ENCODE measurements at places on chromosomes 16 and 17. TPM values are rescaled to one million over a fixed set of nuclear protein-coding genes. Genes with fewer than 3 reads are reported as not detected.

GRCh38 chr16:47061204-47061603, 82.5 kb downstream of the NETO2 start:
- no peaks in the 10 kb centered on the region for H3K27me3 ChIP-seq
- no peak for DNase-seq
- no peaks in the 10 kb centered on the region for H3K36me3 ChIP-seq
- H3K27ac ChIP-seq: no peak overlapping the region

GRCh38 chr16:81532491-81533174, 88.0 kb downstream of the CMIP start:
- no peaks in the 10 kb centered on the region for H3K36me3 ChIP-seq
- no peak overlapping the region for H3K4me3 ChIP-seq
- DNase-seq: no peak
- H3K4me1 ChIP-seq: peaks cover 6% of the 10 kb centered on the region

- H3K4me1 ChIP-seq: peaks cover 2% of the 10 kb centered on the region
- no peak overlapping the region for H3K27ac ChIP-seq
- peaks cover 3% of the 10 kb centered on the region for H3K27me3 ChIP-seq
- DNase-seq: no peak
These were observed 3.8 kb downstream of the RPUSD1 start for GRCh38 chr16:784431-784830.

RAB34 gene
- total RNA-seq: 4.9 TPM
